ENCODE measurements at places on chromosomes 4 and X.

- DNase-seq: no peak
Measured at GRCh38 chrX:107725761-107726555, 49.6 kb downstream of the TSC22D3 start.

DNA sequence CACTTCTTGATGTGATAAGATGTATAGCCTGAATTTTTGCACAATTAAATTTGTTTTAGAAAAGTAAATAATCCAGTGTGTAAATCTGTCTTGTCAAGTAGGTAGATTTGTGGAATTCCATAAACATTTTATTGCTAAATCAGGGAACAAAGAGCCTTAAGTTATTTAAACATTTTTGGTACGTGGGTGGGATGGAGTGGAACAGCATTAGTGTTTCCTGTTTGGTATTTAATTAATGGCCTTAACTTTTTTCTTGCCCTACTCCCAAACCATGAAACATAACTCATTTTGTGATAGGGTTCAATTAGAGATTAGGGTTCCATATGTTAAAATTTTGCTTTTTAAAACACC lies 5.1 kb downstream of the NUDT9 start:
- DNase-seq: no peak

GRCh38 chr4:157763490-157763889 lies 409.3 kb downstream of the GASK1B start:
- DNase-seq: no peak

DNA sequence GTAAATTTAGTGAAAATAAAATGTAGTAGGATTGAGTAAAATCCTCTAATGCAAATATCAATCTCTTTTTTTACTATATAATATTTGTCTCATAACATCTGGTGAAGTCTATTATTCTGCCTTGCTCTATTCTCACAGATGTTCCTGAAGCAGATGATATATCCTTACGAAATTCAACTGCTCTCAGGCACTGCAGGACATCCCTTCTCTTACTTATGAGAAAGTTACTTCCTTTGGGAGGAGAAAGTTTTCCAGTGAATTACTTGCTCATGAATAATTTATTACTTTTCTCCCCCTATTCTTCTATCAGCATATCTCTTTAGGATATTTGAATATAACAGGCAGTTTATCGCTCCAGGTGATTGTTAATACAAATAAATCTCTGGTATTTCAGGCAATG lies 75.6 kb upstream of the AGA start:
- DNase-seq: no peak

DNA sequence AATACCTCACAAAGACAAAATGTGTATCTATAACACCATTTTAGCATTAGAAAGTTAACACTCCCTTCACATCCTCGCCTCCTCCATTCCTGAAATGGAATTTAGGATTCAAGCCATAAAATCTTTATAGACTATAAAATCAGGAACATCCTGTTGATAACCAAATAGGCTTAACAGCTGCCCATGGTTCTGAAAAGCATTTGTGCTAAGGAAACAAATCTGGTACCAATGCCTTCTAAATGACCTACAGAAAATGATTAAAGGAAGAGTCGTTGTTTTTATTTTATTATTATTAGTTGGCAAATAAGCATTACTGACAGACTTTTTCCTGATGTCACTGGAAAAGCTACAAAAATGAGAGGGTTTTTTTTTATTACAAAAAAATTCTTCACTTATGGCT lies 79.8 kb downstream of the PAPSS1 start:
- DNase-seq: no peak

- DNase-seq: no peak
Measured at GRCh38 chrX:80879143-80879542, 69.5 kb upstream of the BRWD3 start.
